Psoas muscle (tissue), 8 donors: ENCODE measurements at places on chromosomes 2 and 18. TPM values are rescaled to one million over a fixed set of nuclear protein-coding genes. Genes with fewer than 3 reads are reported as not detected.

- no peak for DNase-seq
Observed at GRCh38 chr2:129801575-129801974, 177.9 kb upstream of the RAB6C start.

The SKOR2 gene
- total RNA-seq: not detected

The MAP4K4 gene
- 45.5 TPM for total RNA-seq

The TACR1 gene
- 0.37 TPM for total RNA-seq

GRCh38 chr18:76502551-76502950 lies 7.5 kb upstream of the ZNF516 start:
- DNase-seq: no peak

DNA sequence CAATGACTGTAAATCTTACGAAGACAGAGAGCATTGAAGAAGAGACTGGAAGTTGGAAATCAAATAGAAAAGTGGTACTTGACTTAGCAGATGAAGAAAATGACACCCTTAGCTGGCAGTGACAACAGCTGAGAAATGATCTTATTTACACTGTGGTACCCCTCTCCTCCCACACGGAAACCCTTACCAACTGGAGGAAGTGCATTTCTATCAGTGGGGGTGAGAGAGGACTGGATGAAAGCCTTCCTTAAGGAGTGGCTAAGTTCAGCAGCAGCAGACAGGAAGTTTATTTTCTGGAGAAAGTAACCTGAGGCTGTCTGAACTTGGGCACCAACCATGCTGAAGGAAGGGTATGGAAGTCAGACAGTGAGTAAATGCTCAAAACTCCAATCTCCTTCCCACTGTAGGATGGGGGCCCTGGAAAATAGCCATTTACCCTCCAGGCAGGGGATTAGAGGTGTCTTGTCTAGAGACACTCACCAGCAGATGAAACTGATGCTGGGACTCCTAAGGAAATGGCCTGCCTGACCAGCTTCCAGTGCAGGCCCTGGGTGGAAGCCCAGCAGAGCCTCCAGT lies 160.2 kb upstream of the NCK2 start:
- DNase-seq: no peak
